ENCODE measurements at places on chromosomes 7 and 10. TPM values are rescaled to one million over a fixed set of nuclear protein-coding genes. Genes with fewer than 3 reads are reported as not detected.

- peak; percentile 20 for DNase-seq
Observed at GRCh38 chr10:117241541-117242462, 888 bp downstream of the SLC18A2 start.

GRCh38 chr7:117068511-117069145 lies 115.3 kb downstream of the ST7 start:
- DNase-seq: no peak

GRCh38 chr10:683448-684071 lies 5.9 kb downstream of the DIP2C start:
- DNase-seq: peak; percentile 87

GRCh38 chr7:117284692-117285091 lies 38.2 kb downstream of the WNT2 start:
- DNase-seq: no peak

DNA sequence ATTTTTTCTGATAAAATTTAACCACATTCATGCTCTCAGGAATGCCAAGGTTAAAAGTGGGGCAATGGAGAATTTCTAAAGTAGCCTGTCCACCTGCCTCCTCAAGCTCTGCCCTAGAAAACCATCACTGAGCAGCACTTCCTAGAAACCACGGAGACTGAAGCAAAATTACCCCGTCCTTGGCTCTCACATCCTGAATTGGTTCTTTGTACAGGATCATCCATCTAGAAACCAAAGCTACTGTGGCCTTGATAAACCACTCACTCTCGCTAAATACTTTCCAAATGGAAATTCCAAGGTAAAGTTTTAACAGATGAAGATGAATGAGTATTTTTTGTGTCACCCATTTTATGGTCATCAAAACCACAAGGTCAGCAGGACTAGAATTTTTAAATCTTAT lies 96.6 kb downstream of the AVL9 start:
- no peak for DNase-seq

GRCh38 chr7:2537981-2538851 lies 17.1 kb downstream of the BRAT1 start:
- no peak for DNase-seq

DNA sequence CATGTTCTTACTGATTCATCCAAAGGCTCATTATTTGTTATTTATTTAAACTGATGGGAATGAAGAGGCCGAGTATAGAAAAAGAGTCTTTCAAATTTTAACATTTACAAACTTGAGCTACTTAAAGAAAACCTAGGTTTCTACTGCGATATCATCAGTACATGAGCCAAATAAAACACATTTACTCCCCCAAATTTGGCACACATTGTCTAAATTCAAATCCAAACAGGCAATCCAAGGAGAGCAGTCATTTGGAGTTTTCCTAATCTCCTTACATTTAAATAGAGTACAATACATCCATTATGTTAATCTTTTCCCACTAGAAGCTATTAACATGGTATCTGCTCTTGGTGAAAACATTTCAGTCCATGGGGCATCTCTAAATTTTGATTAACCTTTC lies 2.2 kb downstream of the NMT2 start:
- no peak for DNase-seq

DNA sequence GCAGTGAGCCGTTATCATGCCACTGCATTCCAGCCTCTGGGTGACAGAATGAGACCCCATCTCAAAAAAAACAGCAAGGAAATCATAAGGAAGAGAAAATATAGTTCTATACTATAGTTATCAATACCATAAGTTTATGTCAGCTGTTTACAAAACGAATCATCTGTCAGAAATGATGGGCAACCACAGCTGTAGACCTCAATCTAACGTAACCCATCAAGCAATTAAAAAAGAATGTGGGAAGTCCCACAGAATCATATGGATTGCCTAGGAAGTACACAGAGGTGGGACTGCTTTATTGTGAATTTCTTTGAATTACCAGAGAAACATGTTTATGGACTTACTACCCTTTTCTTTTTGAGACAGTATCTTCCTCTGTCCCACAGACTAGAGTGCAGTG lies 6.9 kb downstream of the NRBF2 start:
- DNase-seq: no peak

Gene CALHM1
- not detected for total RNA-seq

Gene SAMD9
- 14.6 TPM for total RNA-seq

Gene BICC1
- 15.2 TPM for total RNA-seq

Gene STOX1
- total RNA-seq: 1.8 TPM

Measured in MG63 (cell line).